ENCODE measurements at places on chromosomes 7 and 10.

- DNase-seq = no peak
These were observed 13.7 kb downstream of the STARD3NL start for GRCh38 chr7:38191791-38192190.

GRCh38 chr7:50793120-50793946, 10.6 kb upstream of the GRB10 start:
- DNase-seq = no peak

DNA sequence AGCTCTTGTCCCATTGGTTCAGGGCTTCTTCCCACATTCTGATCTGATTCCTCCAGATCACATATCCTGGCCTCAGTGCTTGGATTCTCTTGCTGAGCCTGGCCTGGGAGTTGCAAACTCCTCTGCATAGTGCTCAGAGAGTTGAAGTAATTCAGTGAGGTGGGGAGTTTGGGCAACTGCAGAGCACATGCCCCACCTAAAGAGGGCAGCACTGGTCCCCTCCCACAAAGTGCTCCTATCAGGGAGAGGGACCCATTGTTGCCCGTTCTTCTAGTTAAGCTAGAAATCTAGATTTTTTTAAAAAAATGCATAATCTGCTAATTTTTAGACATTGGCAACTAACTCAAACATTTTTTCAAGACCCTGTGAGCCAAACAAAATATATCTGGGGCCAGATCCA, 45.1 kb downstream of the CHN2 start:
- no peak for DNase-seq

- no peak for DNase-seq
These were observed 614.1 kb downstream of the GALNT17 start for GRCh38 chr7:71746006-71746405.

- DNase-seq = no peak
These were observed 26.3 kb downstream of the TTYH3 start for GRCh38 chr7:2657920-2658671.

- no peak for DNase-seq
These were observed 52.8 kb upstream of the AOAH start for GRCh38 chr7:36777062-36777461.

GRCh38 chr10:95501203-95502094, 59.7 kb downstream of the SORBS1 start:
- DNase-seq = no peak

GRCh38 chr7:95716357-95717122, 55.8 kb upstream of the DYNC1I1 start:
- no peak for DNase-seq

- no peak for DNase-seq
These were observed 43.1 kb upstream of the CASD1 start for GRCh38 chr7:94466516-94466915.

- DNase-seq = no peak
These were observed 19.5 kb upstream of the CSTF2T start for GRCh38 chr10:51718804-51719291.

DNA sequence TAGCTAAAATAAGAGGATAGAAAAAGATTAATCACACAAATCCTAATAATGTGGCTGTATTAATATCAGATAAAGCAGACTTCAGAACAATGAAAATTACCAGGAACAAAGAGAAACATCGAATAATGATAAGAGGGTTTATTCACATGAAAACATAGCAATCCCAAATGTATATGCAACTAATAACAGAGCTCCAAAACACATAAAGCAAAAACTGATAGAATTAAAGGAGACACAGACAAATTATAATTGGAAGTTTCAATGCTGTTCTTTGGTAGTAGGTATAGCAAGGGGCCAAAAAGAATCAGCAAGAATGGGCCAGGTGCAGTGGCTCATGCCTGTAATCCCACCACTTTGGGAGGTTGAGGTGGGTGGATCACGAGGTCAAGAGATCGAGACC, 23.4 kb upstream of the DNAAF5 start:
- no peak for DNase-seq

- no peak for DNase-seq
These were observed 27.9 kb downstream of the GTF2IRD1 start for GRCh38 chr7:74481458-74482196.

- no peak for DNase-seq
These were observed 119.5 kb downstream of the AOAH start for GRCh38 chr7:36604806-36605205.

- no peak for DNase-seq
These were observed 26.2 kb upstream of the ABLIM1 start for GRCh38 chr10:114684084-114684821.

DNA sequence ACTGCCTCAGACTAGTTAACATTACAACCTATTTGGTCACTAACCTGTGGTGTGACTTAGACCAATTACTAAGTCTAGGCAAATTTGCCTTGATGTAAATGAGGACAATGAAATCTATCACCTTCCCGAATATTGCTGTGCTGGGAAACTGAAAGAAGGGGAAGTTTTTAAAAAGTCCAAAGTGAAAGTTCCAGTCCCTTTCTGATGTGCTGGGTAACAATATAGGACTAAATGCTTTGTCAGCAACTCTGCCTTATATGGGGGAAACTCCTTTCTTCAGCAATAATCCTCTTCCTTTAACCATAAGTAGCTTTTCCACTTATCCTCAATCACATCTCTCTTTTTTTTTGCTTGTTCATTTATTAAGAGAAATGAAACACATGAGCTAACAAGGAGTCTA, 3.9 kb downstream of the PIK3AP1 start:
- no peak for DNase-seq

GRCh38 chr7:30434140-30434799, 44.3 kb downstream of the NOD1 start:
- DNase-seq = no peak

- DNase-seq = no peak
These were observed 2.4 kb downstream of the AMPH start for GRCh38 chr7:38628630-38629385.

DNA sequence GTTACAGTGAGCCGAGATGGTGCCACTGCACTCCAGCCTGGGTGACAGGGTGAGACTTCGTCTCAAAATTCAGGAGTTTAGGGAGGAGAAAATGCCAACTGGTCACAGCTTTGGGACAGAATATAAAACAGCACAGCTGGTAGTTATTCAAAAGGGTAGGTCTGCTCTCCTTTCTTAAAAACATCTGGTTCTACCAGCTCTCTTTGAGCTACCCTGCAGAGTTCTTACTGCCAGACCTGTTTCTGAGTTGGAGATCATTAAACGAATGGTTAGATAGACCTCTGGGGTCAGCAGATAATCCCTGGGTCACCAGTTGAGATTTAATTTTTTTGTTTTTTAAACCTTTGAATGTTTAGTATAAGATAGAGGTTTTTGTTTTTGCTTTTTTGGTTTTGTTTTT, 52.6 kb downstream of the MCU start:
- no peak for DNase-seq

GRCh38 chr10:101997803-101998202, 58.2 kb downstream of the ARMH3 start:
- DNase-seq = no peak

DNA sequence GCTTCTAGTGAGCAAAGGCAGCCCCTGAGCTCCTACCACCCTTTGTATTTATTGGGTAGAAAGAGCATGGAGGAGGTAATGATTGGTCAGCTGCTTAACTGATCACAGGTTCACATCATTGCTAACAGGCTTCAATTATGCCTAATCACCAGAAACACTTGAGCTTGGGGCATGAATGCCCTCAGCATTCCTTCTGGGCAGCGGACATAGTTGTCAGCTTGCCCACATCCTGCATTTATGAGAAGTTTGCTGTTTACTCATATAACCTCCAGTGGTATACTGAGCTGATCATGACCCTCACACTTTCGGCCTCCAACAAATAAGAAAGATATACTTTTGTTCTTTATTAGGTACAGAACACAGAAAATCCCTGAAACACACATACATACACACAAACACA, 140.3 kb upstream of the ODAD2 start:
- DNase-seq = no peak

- no peak for DNase-seq
These were observed 588 bp upstream of the ORC5 start for GRCh38 chr7:104208421-104208780.

- DNase-seq = no peak
These were observed 50.4 kb upstream of the MSMB start for GRCh38 chr10:46096446-46096845.

- no peak for DNase-seq
These were observed 89.8 kb downstream of the PCLO start for GRCh38 chr7:83072576-83073517.

DNA sequence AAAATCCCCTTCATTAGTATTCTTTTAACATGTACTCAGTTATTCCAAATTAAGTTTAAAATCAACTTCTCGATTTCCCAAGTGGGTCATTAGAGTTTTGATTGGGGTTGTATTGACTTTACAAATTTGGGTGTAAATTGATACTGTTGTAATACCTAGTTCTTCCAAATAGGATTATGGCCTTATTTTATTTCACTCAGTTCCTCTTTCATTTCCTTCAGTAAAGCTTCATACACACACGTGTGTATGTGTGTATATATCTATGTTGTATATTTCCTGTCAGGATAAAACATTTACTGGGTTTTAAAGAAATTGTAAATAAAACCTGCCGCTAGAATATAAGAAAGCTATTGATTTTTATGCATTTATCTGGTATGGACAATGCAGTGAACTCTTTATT, 15.9 kb downstream of the YME1L1 start:
- DNase-seq = no peak

DNA sequence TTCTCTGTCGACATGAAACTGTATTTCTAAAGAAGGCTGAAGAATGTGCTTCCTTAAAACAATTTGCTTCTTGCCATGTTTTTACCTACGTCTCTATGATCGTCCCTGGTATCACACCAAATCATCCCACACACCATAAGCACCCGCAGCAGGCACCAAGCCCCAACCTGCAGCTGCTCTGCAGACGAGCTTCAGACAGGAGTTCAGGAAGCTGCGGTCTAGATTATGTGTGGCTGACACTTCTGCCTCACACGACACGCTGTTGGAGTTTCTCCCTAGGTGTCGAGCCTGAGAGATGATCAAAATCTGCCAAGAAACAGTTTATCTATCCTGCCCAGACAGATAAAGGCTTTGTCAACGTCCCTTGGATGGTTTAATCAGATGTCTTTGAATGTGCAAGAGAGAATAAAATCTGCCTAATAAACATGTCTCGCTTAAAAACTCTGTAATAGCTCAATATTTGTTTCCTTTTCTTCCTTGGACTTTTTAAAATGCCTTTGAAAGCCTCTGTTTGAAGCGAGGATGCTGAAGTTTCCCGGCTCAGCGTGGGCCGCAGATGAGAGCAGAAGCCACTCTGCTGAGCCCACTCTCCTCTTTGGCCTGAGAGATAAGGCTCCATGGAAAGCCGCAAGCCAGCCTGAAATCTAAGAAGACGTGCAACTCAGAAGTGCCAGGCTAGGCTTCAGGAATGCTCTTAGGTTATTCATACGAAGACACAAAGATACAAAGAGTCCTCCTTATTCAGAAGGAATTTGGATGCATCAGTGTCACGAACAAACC, 158.3 kb upstream of the PFKP start:
- DNase-seq = no peak

- DNase-seq = no peak
These were observed 310.1 kb downstream of the PTPRN2 start for GRCh38 chr7:158277219-158278141.

GRCh38 chr10:77500754-77501151, 136.9 kb downstream of the KCNMA1 start:
- no peak for DNase-seq

- no peak for DNase-seq
These were observed 579.2 kb upstream of the CELF2 start for GRCh38 chr10:10438335-10439100.
